ENCODE measurements at places on chromosomes 11 and 22.

GRCh38 chr11:57453543-57454177, 6.7 kb upstream of the RTN4RL2 start:
- DNase-seq: no peak

DNA sequence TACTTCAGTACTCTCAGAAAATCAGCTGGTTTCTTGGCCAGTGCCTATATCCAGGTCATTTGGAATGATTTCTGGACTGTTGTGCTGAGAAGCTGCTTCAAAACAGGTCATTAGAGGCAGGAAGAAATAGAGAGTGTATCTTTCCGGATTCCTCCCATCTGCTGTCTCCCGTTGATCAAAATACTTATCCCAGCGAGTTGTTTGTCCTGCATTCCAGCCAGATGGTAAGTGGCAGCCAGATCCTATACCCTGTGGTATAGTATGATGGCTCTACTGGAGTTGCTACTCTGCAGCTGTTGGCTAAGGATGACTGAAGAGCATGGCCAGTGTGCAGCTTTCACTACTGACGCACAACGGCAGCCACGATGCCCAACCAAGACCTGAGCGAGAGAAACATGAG, 560.9 kb upstream of the ANO5 start:
- peak; percentile 7 for DNase-seq

DNA sequence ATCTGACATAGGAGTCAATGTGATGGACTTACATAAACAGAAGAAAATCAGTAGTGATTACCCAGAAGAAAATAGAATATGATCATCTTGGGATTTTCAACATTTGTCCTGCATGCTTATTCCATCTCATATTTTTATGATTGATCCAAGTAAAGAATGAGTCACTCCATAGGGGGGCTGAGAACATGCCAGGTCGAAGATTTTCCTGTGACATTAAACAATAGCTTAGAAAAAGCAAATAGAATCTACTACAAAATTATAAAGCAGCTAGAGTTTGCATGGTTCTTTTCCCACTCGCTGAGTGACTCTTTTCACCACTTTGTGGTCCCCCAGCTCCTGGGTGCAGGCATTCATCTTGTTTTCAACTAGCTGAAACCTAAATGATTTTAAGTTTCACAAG, 56.3 kb downstream of the DDI1 start:
- no peak for DNase-seq

- no peak for DNase-seq
Measured at GRCh38 chr22:48336339-48337060, 1491.2 kb downstream of the BRD1 start.

- DNase-seq: peak; percentile 85
Measured at GRCh38 chr11:69497221-69497787, 15.8 kb downstream of the LINC01488 start.

- no peak for DNase-seq
Measured at GRCh38 chr11:39917256-39917655, 1542.2 kb downstream of the LRRC4C start.

DNA sequence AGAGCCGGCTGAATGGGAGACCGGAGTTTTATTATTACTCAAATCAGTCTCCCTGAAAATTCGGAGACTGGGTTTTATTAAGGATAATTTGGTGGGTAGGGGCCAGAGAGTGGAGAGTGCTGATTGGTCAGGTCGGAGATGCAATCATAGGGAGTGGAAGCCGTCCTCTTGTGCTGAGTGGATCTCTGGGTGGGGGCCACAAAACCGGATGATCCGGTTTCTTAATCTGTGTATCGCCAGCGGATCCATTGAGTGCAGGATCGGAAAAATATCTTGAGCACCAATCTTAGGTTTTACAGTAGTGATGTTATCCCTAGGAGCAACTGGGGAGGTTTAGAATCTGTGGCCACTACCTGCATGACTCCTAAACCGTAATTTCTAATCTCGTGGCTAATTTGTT, 886 bp upstream of the NIPSNAP1 start:
- no peak for DNase-seq

- DNase-seq: no peak
Measured at GRCh38 chr11:45664376-45665205, 831 bp downstream of the CHST1 start.

DNA sequence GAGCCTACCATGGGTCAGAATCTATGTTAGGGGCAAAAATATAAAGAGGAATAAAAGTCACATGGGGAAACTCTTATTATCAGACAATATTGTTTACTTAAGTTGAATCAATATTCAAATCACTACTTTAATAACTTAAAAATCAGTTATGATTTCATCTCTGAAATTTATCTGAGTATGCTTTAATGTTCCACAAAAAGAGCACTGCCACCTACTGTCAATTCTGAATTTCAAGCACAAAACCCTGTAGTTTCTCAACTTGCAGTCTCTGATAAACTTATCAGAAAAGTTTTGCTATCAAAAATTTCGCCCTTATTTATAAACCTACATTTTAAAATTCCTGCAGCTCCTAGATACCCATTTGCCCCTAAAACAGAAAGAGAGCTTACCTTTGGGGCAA, 47.3 kb downstream of the RDX start:
- no peak for DNase-seq

DNA sequence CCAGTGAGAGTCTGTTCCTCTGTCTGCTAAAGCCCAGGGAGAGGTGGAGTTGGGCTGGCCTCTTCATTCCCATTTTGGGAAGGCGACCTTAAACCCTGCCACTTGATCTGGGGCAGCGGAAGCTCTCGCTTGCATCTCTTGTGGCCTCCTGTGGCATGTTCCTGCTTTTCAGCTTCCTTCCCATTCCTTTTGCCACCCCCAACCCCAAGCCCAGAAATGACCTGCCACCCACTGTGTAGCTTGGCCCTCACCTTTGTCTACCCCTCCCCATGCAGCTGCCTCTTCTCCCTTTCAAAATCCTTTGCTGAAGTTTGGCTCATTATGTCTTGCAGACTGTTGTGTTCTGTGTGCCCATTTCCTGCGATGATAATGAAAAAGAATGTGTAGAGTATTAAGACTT, 110.2 kb downstream of the DBX1 start:
- no peak for DNase-seq

GRCh38 chr22:31143038-31143437, 2.7 kb upstream of the PLA2G3 start:
- DNase-seq: no peak

DNA sequence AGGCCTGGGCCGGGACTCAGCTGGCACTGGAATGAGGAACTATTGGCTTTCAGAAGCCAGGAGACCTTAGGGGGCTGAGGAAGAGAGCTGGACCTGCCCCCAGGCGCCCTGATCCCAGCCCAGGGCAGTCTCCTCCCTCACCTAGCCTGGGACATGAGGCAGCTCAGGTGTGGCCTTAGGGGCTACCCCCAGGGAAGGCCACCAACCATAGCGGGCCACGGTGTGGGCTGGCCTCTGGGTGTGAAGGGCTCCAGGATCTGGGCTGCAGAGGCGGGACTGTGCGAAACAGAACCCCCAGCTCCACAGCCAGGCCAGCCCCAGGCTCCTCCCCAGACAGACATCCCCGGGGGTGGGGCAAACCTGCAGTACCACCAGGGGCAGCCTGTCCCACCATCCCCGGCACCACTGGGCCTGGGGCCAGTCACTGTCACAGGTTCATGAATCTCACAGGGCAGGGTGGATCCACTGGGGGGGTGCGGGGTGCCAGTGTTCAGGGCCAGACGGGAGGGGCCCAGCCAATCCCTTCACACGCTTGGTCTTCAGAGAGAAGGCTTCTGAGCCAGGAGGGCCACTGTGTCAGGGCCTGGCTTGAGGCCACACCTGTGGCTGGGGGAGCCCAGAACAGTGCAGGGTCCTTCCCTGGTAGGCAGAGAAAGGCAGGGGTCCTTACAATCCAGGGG, 3.5 kb downstream of the PLXNB2 start:
- DNase-seq: no peak

GRCh38 chr11:79078999-79079398, 361.8 kb downstream of the TENM4 start:
- DNase-seq: no peak

GRCh38 chr11:96736601-96737000, 346.8 kb downstream of the JRKL start:
- DNase-seq: no peak

GRCh38 chr11:120215634-120216033, 4.8 kb downstream of the OAF start:
- no peak for DNase-seq

- DNase-seq: peak; percentile 27
Measured at GRCh38 chr11:92859156-92859690, 110.2 kb upstream of the MTNR1B start.

- no peak for DNase-seq
Measured at GRCh38 chr11:109884501-109884900, 208.7 kb upstream of the ZC3H12C start.

DNA sequence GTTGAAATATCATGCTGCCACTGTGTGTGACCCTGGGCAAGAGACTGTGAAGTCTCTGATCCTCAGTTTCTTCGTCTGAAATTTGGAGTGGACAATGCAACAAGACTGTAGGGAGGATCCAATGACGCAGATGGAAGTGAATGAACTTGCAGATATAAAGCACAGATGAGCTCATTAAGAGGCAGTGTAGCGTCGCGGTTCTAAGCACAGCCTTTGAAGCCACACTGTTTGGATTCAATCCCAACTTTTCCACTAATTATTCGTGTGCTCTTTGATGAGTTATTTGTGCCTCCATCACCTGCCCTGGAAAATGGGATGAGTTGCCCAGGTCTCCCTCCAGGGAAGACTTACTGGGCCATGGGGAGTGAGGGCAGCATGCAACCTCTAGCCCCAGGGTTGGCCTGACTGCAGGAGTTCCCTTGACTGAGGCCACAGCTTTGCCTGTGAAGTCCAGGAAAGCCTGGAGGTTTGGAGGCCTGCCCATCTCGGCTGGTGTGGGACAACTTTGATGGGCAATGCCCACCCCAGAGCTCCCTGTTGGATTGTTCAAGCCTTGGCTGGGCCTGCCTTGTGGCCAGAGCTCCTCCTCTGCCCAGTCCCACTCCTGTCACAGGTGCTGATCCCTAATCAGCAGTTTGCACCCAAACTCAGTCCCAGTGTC, 266.0 kb upstream of the B3GAT1 start:
- no peak for DNase-seq

DNA sequence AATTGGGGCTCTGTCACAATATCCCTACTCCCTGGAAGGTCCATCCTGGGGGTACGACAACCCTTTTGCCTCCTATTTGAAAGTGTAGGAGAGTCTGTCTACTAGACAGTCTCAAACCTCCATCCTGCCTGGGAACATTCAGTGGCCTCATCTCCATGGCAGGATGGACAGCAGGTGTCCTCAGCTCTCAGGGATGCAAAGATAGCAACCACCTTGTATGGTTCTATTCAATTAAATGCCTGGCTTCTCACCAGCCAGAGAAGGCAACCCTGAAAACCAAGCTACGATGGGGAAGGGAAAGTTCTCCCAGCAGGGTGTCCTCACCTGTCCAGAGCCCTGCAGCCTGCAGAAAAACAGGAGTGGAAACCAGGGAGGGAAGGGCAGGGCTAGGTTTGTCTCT, 164.9 kb downstream of the MIAT start:
- no peak for DNase-seq

DNA sequence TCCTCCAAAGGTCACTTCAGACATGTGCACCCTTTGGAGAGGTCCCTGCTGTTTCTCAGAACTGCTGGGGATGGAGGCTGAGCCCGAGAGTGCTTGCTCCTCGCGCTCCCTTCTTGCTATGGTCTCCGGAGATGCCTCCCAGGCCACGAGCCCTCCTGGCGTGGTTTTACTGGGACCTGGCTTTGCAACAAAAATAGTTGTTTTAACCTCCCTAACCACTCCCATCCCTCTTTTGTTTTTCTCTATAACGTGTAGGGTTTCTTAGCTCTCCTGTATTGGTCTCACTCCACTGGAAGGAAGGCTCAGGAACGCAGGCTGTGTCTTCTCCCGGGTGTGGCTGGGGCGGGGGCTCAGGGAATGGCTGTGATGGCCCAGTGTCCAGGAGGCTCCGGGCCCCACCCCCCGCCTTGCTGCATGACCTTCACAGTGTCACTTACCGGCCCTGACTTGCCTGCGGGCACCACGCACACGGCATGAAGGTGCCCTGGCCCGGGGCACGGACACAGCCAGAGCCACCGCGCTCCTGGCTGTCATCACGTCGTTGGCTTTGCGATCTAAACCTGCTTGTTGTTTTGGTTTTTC, 5.6 kb downstream of the PTDSS2 start:
- no peak for DNase-seq

DNA sequence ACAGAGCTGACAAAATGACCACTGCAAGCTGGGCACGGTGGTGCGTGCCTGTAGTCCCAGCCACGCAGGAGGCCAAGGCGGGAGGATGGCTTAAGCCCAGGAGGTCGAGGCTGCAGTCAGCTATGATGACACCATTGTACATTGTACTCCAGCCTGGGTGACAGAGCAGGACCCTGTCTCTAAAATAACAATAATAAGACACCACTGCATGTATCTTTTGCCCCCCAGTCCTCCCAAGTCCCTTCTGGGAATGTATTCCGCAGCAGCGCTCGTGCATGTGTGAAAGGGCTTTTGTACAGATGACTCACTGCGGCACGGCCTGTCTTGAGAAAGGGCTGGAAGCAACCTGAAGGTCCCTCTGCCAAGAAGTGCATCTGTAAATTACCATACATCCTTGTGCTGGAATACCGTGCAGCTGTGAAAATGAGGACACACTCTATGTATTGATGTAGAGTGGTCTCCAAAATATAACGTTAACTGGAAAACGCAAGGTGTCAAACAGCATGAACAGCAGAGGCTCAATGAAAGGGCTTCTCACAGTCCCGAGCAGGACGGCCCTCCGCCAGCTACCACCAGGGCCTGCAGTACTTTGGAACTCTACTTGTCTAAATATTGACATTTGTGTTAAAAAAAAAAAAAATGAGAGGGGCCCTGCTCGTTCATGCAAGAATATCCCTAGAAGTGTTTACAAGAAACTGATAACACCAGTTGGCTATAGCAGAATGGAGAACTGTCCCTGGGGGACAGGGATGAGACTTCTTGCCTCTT, 9.0 kb upstream of the CDC42EP2 start:
- DNase-seq: no peak

DNA sequence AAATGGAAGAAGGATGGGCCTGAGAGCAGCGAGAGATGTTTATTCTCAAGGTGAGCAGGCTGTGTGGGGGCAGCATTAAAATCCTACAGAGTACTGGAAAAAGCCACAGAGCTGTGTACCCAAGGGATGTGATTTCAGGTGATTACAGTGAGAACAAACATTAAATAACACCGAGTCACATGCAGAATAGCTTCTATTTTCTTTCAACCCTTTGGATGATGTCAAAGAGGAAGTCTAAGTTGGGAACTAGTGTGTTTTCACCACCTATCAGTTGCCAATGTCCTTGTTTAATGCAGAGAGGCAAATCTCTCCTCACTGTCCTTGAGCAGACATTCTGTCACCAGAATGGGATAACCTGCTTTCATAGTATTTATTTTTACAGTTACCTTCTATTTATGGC, 379.6 kb upstream of the NARS2 start:
- DNase-seq: no peak

All from muscle of arm (tissue), 14 donors.